ENCODE measurements at places on chromosomes 2 and 18.

DNA sequence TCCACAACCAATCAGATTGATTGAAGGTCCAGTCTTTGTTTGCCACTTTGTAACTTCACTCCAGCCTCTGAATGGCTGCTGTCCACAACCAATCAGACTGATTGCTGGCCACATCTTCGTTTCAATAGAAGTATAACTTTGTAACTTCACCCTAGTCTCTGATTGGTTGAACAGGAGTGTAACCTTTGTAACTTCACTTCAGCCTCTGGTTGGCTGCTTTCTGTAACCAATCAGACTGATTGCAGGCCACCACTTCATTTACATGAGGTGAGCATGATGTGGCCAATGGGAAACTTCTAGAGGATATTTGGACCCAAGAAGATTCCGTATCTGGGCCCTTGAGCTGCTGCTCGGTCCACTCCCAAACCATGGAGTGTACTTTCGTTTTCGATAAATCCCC lies 16.9 kb upstream of the ALPP start:
- no peak for DNase-seq

GRCh38 chr18:47248604-47249313 lies 2.7 kb downstream of the SKOR2 start:
- DNase-seq = no peak

GRCh38 chr18:3747176-3747973 lies 297.4 kb downstream of the TGIF1 start:
- no peak for DNase-seq

- no peak for DNase-seq
Observed at GRCh38 chr2:134262684-134263083, 8.8 kb downstream of the MGAT5 start.

DNA sequence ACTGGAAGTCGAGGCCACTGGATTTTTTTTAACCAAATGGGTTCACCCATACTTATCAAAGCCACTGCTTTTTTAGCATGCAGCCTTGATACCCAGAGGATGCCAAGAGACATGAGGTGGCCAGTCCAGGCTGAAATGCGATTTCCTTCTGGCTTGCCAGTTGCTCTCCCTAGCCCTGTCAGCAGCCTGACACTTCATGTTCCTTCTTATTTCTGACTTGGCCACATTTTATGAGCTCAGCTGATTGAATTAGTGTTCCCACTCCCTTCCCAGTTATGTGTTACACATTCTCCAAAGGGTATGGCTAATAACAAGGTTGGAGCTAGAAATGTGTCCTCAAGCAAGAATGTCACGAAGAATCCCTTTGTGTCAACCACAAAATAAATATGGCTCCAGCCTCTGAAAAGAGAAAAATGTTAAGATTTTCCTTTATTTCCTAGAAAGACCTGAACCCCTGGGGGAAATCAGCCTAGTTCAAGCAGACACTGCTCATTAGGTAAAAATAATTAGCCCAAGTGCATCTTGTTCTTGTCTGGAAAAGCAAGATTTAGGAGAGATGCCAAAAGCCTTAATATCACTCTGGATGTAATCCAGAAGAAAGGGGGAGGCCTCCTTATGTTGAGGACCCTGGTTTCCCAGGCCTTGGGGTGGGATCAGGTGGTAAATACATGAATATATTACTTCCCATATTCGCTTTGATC lies 121.7 kb upstream of the TACR1 start:
- peak; percentile 47 for DNase-seq

DNA sequence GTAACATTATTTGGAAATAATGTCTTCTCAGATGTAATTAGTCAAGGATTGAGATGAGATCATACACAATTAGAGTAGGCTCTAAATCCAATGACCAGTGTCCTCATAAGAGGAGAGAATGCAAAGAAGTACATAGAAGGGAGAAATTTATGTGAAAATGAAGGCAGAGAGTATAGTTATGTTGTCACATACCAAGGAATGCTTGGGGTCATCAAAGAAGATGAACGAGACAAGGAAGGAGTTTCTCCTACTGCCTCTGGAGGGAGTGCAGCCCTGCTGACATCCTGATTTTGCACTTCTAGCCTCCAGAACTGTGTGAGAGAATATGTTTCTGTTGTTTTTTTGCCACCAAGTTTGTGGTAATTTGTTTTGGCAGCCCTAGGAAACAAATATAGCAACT lies 100.1 kb downstream of the GALNT13 start:
- DNase-seq = no peak

DNA sequence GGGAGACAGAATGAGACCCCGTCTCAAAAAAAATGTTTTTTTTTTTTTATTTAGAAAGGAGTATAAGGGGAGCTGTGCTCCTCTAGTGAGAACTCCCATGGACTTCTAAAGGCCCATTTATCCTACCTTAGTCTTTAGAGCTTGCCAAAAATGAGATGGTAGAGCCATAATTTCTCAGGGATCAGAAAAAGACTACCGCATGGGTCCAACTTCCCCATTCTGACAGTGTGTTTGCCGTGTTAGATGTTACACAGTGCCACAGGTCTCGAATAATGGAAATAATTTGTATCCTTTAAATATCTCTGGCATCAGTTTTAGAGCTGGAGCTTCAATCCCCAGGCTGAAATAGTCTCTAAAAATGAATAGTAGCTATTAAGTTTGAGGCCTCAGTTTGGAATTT lies 6.0 kb upstream of the SLC39A10 start:
- no peak for DNase-seq

GRCh38 chr18:48270929-48271328 lies 138.3 kb downstream of the ZBTB7C start:
- DNase-seq = no peak

DNA sequence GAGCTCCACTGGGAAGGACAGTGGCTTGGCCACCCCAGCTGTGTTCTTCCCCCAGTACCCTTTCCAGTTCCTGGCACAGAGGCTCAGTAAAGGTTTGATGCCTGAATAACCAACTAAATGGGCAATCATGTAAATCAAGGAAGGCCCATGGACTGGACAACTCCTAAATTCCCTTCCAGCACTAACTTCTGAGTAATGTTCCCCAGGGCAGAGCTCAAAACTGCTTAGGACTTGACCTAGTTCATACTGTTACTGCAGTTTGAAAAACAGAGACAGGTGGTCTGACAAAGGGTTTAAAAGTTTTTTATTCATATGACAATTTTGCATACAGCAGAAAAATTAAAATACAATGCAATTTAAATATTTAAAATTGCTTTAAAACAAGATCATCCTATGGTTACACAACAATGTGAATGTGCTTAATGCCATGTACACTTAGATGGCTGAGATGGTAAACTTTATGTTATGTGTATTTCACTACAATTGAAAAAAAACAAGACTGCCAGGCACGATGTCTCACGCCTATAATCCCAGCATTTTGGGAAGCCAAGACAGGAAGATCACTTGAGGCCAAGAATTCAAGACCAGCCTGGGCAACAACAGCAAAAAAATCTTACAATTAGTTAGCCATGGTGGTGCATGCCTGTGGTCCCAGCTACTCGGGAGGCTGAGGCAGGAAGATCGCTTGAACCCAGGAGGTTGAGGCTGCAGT lies 26.2 kb downstream of the PCBP1 start:
- DNase-seq = no peak

DNA sequence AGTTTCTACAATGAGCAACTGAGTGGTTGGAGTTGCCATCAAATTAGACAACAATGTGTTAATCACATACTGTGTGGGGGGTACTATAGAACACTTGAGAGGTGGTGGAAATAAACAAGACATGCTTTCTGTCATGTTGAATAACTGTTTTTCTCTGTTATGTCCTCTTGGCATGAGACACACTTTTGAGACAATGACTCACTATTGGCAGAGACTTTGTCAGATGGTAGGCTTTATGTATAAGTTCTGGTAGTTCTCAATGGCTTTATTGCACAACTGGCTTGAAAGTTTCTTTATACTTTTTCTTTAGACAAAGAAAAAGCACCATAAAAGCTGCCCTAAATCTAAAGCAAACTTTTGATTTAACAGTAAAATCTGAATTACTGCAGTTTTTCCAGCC lies 578.7 kb downstream of the ADCYAP1 start:
- DNase-seq = peak; percentile 14

- DNase-seq = no peak
Observed at GRCh38 chr2:100383306-100383705, 34.2 kb downstream of the CHST10 start.

GRCh38 chr18:11908182-11909060 lies at the start of gene MPPE1:
Gene MPPE1, minus strand, starts transcription at chr18:11908317. Its CDS starts 11,053 bp downstream, at chr18:11897264.
- peak; percentile 84 for DNase-seq

DNA sequence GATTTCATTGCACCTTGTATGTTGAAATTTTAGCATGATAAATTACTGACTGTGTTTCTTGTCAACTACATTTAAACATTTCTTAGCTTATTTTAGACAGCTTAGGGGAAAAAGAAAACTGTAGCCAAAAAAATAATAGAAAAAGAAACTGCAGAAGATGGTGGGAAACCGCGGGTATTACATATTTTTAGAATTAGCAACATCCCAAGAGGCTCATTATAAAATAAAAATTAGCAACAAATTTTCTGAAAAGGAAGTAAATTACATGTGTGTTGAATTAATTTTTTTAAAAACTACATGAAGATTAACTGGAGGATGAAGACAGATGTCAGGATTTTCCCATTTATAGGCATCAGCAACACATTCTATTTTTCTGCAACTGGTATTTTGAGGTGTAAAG lies 4.3 kb downstream of the PELI1 start:
- no peak for DNase-seq

DNA sequence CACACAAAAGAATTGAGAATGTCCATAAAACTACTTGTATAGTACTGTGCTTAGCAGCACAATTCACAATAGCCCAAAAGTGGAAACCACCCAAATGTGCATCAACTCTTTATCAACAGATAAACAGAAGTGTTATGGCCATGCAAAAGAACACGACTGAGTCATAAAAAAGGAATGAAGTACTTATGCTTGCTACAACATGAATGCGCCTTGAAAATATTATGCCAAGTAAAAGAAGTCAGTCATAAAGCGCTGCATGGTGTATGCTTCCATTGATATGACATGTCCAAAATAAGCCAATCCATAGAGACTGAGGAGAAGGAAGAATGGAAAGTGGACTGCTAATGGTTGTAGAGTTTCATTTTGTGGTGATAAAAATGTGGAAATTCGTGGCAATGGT lies 12.1 kb upstream of the MAP2 start:
- peak; percentile 3 for DNase-seq

- DNase-seq = no peak
Observed at GRCh38 chr2:52622266-52622665, 1145.3 kb upstream of the CHAC2 start.

DNA sequence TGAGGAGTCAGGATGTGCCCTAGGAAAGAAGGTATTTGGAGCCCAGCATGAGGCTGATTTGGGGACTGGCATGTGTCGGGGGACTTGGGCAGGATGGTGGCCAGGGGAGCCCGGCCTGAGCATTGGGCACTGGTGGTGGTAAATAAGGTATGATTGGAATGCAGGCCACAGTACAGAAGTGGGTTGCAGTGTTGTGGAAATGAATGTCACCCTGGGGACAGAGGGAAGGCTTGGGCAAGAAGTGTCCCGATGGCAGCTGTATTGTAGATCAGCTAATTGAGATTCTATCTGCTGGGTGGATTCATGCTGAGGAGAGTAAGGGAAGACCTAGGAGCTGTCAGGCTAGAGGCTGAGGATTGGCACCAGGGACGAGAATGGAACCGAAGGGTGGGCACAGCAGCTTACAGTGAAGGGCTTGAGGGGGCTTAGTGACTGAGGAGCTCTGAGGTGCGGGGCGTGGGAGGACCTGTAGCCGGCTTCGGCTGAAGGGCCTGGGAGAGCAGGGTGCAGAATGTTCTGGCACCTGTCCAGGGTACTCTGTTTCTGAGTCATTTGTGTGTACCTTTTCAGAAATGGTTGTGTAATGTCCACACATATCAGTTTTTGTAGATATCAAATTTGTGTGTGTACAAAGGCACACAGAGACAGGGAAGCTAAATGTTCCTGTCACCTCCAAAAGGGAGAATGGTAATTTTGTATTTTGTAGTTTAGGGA lies 170.2 kb downstream of the PRKCE start:
- peak; percentile 80 for DNase-seq

GRCh38 chr2:102057502-102058292 lies 65.9 kb downstream of the IL1R2 start:
- DNase-seq = peak; percentile 67

DNA sequence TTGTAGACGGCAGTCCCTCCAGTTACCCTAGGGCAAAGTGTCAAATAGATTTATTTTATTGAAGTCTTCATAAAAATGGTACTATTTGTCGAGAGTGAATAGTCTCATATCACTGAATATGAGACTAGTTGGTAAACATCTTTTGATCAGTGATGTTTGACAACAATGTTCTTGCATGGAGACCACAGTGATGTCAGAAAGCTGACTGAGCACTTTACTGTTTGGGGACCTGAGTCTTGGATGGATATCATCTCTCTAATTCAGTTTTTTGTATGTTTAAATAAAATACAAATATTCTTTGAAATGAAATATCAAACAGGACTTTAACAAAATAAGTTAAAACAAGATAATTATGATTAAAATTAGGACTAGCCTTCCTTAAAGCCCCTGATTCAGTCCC lies 1315.4 kb upstream of the NRXN1 start:
- DNase-seq = no peak

- DNase-seq = no peak
Observed at GRCh38 chr2:202102425-202103000, 29.5 kb downstream of the KIAA2012 start.

DNA sequence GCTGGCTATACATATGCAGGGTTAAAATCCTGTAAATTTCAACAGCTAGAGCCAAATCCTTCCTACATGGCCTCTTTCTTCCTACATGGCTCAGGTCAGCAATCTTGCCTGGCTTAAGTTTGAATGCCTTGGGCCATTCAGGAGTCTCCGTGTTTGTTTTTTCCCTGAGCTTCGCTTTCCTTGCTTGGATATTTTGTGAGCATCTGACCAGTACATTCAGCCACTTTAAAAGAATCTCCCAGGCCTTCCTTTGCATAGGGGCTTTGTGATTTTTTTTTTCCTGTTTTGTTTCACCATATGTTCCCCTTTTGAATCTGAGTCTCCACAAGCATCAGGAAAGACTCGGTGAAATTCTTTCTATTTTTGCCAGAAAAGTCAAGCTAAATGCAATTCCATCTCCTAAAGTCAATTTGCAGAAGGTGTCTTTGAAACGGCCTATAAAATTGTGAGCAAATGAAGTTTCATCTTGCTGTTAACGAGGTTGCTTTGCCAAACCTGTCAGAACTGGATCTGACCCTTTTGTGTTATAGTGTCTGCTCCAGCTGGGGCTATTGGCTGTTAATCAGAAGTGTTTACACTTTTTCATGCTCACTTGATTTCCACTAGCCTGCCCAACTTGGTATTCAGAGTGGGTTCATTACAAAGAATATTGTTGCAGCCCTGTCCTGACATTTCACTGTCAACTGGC lies 256.9 kb downstream of the DCC start:
- DNase-seq = no peak

DNA sequence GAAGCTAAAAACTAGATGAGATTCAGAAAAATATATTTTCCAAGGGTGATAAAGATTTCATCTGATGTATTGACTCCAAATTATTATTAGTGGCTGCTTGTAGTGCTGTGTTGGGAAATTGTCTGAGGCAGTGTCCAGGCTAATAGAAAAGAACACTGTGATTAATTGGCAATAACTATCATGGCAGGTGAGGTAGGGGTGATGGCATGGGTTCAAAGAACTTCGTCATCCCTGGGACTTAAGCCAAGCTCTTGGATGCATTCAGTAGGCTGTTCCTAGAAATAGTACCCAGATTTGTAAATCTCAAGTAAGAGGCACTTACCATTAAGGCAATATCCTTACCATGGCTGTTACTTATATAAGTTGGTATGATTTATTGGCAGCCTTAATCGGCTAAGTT lies 13.2 kb upstream of the RAPGEF4 start:
- DNase-seq = peak; percentile 23

GRCh38 chr2:168796583-168797285 lies 5.7 kb upstream of the NOSTRIN start:
- no peak for DNase-seq

GRCh38 chr2:217981971-217982370 lies 20.8 kb downstream of the TNS1 start:
- DNase-seq = no peak

- DNase-seq = peak; percentile 88
Observed at GRCh38 chr2:203578759-203579643, 43.9 kb upstream of the RAPH1 start.
